ENCODE measurements at places on chromosomes 5 and 9.

DNA sequence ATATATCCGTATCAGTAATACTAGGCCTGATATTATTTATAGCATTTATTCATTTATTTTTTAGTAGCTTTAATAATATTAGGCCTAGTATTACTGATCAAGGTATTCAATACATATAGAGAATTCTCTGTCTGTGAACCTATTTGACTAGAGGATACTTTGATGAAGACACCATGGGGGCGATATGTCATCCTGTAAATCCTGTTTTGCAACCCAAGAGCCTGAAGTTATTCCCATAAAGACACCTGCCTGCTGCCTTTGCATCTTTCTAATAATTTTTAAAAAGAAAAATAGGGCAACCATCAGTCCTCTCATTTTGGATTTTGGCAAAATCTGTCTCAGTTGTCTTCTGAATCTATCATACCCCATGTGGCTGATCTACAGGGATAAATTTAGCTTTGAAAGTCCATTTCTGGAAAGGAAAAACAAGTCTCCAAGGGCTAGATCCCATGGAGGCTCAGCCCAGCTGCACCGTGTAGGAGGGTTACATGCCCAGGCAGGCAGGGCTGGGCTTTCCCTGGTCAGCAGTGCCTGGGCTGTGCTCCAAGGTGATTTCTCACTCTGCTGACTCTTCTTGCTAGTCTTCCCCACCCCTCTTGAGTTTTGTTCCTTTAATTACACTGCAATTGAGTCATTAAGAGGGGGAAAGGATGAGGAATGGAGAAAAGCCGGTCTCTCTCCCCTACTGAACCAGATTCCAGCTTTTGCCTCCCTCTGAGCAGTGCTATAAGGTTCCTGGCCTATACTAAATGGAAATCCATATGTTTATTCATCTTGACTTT lies 169.0 kb downstream of the TRIM32 start:
- DNase-seq = no peak

- DNase-seq = no peak
Measured at GRCh38 chr5:136141561-136141960, 8.9 kb downstream of the SMAD5 start.

DNA sequence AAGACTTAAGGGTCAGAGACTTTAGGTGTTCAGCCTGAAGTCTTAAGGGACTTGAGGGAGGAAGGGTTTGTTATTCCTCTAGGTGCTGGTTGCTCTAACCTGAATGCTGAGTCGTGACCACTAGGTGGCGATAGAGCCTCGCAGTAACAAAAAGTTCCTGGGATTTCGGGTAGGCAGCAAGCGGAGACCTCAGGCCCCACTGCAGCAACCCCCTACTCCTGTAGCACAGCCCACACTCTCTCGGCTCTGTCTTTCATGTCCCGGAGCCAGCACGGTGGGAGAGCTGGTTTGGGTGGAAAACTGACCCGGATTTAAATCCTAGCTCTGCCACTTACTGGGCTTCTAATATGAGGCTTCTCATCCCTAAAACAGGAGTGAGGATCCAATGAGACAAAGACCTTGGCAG lies 100.3 kb upstream of the PANK3 start:
- DNase-seq = peak; percentile 36

GRCh38 chr9:71608021-71608420 lies 160.3 kb downstream of the CEMIP2 start:
- no peak for DNase-seq

DNA sequence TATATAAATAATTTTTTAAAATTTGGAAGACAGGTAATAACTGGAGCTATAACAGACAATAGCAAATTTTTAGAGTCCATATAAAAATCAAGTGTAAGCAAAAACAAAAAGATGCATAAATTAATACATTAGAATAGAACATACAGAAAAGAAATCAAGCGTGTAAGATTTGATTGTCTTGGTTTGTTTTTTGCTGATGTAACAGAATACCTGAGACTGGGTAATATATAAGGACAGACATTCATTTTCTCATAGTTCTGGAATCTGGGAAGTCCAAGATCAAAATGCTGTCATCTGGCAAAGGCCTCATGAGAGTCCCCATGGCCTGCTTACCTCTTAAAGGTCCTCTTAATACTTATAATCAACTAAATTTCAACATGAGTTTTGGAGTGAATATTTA lies 1010.1 kb downstream of the CDH18 start:
- no peak for DNase-seq

DNA sequence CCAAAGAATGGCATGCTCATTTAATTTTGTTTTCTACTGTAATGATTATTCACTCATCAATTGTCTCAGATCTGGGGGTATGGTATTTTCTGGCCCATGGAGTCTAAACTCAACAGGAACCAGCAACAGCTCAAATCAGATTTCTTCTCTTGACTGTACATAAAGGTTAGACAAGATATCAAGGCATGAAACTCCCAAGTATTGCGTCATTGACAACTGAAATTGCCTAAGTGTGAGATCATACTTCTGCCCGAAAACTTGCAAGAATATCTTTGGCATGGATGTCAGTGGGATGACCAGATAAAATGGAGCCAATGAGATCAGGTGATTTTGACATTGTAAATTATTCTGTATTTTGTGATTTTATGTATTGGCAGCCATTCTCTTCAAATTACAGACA lies 141.7 kb upstream of the STK32A start:
- DNase-seq = no peak

- no peak for DNase-seq
Measured at GRCh38 chr5:98454904-98455303, 318.6 kb upstream of the RGMB start.

DNA sequence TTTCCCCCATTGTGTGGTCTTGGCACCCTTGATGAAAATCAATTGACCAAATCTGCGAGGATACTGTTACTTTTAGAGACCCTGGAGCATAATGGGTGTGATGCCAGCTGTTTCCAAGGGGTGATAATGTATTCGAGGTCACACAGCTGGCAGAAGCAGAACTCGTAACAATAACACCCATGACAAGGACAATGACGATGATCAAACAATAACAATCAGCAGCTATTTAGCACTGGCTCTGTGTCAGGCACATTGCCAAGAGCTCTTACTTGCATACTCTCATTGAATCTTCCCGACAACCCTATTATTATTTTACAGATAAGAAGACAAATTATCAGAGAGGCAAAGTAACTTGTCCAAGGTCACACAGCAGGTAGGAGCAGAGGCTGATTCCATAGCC lies 223.7 kb upstream of the MSX2 start:
- DNase-seq = no peak

GRCh38 chr9:111919875-111920274 lies 23.3 kb downstream of the UGCG start:
- DNase-seq = no peak

GRCh38 chr9:16139774-16140173 lies 586.9 kb downstream of the CCDC171 start:
- DNase-seq = no peak

DNA sequence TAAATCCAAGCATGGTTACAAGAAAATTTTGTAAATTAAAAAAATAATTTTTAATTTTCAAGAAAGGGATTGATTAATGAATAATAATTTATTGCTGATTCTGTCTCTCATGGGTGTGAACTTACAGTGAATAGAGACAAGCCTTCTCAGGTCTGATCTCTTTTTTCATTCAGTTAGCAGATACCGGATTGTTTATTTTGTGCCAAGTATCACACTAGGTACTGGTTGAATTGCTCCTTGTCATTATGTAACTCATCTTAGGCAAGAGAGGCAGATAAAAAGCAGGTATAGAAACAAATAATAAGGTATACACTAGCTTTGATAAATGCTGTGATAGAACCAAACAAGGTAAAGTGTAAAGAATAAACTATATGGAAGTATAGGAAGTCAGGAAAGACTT lies 283.3 kb downstream of the PJA2 start:
- DNase-seq = no peak

DNA sequence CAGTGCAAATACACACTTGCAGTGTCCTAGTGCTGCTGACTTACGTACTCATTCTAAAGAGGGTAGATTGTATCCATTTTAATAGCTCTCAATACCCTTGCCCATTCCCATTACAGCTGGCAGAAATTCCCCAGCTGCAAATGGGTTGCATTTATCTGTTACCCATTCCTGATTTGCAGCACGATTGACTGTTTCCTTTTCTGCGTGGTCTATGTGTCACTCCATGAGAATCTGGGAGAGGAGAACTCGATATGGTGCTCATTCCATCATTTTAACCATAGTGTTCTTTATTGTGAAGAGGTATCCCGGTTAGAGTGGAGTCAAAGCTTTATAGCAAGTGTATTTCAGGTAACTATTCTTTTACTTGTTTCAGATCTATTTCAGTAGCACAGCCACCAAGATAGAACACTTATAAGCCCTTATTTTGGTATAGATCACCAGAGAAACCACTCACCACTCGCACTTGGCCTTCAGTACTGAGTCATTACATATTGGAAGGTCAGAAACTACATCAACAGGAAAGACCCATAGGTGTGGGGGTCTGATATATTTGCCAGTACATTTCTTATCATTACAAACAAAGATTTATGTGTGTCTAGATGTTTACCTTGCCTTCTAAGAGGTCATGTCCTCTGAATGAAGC lies 139.5 kb downstream of the MUSK start:
- DNase-seq = no peak

GRCh38 chr5:126793097-126793496 lies 16.2 kb downstream of the LMNB1 start:
- no peak for DNase-seq

DNA sequence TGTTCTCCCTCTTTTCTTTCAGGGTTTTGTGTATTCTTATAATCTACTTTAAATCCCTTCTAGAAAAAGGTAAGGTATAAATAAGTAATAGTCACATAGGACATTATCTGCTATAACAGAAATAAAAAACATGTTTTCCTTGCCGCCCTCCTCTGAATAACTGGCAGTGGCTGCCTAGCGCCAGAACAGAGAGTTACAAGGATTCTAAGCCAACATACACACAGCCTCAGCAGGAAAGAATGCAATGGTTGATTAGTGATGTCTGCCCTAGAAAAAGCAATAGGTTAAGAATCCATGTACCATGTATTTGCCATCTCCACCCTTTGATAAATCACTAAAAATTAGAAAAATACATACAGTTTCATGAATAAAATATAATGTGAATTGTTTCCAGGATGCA lies 4.9 kb downstream of the MED27 start:
- no peak for DNase-seq

- no peak for DNase-seq
Measured at GRCh38 chr9:106321394-106322180, 541.4 kb upstream of the ZNF462 start.

- no peak for DNase-seq
Measured at GRCh38 chr5:59357381-59357977, 536.0 kb downstream of the PDE4D start.

GRCh38 chr9:115439641-115440040 lies 321.7 kb upstream of the TNC start:
- DNase-seq = no peak

DNA sequence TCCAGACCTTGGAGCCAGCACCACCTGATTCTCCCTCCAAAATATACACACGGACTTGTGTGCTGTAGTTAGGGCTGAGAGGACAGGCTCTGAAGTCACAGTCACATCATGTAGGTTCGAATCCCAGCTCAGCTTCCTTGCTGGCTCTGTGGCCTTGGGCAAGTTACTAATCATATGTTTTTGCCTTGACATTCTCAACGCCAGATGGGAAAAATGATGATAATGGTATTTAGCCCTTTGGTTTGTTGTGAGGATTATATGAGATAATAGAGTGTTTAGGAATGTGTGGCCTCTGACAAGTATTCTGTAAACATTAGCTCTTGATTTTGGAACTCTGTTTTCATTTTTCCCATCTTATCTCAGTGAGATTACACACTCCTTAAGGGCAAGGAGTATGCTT lies 72.5 kb downstream of the PLAC8L1 start:
- no peak for DNase-seq

DNA sequence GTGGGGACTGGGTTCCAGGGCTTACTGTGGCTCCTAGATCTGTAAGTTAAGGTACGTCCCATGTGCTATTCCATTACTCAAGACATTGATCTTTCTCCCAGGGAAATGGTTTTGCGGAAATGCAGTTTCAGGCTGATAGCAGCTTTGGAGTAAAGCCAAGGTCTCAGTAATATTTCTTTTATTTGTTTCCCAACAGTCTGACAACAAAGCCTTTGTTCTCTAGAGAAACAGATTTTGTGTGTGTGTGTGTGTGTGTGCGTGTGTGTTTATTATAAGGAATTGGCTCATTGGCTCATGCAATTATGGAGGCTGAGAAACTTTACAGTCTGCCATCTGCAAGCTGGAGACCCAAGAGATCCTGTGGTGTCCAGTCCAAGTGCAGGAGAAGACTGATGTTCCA lies 12.1 kb upstream of the POC5 start:
- DNase-seq = no peak

DNA sequence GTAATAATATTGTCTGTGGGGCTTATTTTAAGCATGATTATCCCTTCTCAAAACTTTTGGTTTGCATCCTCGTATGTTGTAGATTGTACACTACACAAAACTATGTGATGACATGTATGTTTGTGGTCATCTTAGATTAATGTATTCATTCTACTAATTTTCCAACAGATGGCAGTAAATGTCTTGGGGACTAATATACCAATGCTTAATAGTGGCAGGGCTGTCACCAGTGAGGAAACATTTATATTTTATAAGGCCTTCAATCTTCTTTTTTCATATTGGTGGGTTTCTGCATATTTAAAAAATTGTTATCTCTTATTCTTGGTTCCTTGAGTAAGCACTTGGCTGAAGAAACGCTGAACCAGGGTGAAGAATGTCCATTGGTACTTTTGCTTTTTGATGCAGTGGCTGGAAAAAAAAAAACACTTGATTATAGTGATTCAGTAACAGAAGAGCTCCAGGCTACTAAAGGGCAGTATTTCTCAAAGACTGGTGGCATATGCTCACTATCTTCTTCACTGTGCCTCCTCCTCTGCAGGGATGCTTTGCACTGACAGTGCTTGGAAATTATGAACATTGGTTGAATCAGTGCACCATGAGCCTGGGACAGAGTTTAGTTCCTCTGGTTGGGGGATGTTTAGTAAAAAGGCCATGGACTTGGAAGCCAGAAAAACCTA lies 530.3 kb downstream of the RASEF start:
- DNase-seq = no peak

GRCh38 chr5:10856683-10857337 lies 95.8 kb upstream of the DAP start:
- peak; percentile 16 for DNase-seq

- no peak for DNase-seq
Measured at GRCh38 chr9:103798620-103799019, 295.5 kb upstream of the SMC2 start.

- no peak for DNase-seq
Measured at GRCh38 chr5:4563400-4563799, 576.7 kb upstream of the ADAMTS16 start.

- no peak for DNase-seq
Measured at GRCh38 chr9:128043467-128043868, 23.7 kb downstream of the NAIF1 start.

DNA sequence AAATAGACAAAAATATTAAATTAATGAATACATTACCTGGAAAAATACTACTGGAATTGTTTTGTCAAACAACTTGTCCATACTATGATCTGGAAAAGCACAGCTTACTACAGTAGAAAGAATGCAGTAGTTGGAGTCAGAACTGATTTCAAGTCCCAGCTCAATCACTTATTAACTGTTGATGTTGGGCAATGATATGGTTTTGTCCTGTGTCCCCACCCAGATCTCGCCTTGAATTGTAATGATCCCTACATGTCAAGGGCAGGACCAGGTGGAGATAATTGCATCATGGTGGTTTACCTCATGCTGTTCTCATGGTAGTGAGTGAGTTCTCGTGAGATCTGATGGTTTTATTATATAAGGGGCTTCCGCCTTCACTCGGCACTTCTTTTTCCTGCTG lies 247.5 kb downstream of the CD180 start:
- no peak for DNase-seq

GRCh38 chr9:130663258-130663976 lies 977 bp upstream of the PRDM12 start:
- DNase-seq = no peak
